Mesendoderm (in vitro differentiated cells): ENCODE measurements at places on chromosomes 4 and X.

DNA sequence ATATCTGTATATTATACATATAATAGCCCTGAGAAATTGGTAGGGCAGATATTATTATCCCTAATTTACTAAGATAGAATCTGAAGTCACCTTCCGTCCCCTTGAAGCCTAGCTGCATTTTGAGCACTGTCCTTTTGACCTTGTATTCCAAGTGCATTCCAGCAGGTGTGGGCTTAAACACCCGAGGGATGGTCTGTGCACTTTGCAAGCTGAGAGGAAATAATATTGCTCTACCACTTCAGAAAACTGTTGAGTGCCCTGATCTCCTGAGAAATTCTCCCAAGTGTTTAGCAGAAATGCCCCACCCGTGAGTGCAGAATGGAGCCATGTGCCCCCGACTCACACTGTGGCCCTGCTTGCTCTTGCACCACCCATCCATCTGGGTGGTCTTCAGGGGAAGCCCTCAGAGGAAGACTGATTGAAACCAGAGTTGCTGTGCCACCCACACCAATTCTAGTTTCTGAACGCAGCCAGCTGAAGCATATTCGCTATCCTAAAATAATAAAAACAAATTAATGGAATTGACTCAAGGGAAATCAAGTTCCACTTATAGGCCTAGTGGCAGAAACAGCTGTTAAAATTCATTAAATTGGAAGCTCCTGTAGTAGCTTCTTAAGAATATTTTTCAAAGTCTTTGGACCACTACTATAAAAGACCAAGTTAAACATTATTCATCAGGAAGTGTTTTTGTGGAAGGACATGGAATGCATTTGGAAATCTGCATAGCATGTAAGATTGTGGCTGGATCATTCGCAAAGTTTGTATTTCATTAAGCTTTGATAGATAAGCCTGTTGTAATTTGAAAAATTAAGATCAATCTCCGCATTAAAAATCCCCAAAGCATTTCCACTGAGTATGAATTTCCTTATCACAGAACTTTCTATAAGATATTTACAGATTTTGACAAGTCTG, 41.3 kb upstream of the PRKG2 start:
- no peak for DNase-seq

- DNase-seq = no peak
These were observed 46.4 kb upstream of the VEGFD start for GRCh38 chrX:15430584-15430983.

DNA sequence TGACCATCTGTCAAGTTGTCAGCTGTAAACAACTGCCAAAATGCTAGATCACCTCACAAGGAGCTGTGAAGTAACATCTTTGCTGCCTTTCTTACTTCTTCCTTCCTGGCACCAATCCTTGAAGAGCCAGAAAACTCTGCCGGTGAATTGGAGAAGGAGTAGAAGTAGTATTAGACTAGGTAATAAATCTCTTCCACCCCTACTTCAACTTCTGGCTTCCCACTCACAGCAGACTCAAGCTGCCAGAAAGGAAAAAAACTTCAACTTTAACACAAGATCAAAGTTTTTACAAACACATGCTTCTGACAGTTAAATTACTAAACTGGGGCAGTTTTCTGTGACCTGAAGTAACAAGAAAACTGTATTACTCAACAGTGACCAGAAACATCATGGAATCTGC, 164.7 kb upstream of the SLC7A11 start:
- no peak for DNase-seq

DNA sequence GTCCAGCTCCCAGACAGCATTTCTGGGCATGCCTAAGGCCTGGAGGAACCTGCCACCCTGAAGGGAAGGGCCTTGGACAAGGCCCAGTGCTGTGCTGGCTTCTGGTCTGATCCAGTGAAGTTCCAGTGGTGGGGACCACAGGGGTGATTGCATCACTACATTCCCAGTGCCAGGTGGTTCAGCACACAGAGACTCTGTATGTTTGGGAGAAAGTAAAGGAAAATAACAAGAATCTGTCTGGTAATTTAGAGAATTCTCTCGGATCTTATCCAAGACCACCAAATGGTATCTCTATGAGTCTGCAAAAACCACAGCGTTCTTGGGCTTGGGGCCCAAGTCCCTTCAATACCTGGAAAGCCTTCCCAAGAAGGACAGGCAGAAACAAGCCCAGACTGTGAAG, 131.8 kb upstream of the MAD2L1 start:
- no peak for DNase-seq

GRCh38 chr4:145988628-145989027, 50.0 kb upstream of the ZNF827 start:
- no peak for DNase-seq

DNA sequence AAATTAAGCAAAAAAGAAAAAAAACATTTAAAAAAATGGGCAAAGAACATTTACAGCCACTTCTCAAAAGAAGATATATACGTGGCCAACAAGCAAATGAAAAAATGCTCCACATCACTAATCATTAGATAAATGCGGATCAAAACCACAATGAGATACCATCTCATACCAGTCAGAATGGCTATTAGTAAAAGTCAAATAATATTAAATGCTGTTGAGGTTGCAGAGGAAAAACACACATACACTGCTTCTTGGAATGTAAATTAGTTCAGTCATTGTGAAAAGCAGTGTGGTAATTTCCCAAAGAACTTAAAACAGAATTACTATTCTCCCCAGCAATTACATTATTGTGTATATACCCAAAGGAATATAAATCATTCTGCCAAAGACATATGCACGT, 1189.0 kb downstream of the PCDH18 start:
- no peak for DNase-seq

GRCh38 chrX:38087594-38087993, 81.2 kb downstream of the SYTL5 start:
- no peak for DNase-seq

DNA sequence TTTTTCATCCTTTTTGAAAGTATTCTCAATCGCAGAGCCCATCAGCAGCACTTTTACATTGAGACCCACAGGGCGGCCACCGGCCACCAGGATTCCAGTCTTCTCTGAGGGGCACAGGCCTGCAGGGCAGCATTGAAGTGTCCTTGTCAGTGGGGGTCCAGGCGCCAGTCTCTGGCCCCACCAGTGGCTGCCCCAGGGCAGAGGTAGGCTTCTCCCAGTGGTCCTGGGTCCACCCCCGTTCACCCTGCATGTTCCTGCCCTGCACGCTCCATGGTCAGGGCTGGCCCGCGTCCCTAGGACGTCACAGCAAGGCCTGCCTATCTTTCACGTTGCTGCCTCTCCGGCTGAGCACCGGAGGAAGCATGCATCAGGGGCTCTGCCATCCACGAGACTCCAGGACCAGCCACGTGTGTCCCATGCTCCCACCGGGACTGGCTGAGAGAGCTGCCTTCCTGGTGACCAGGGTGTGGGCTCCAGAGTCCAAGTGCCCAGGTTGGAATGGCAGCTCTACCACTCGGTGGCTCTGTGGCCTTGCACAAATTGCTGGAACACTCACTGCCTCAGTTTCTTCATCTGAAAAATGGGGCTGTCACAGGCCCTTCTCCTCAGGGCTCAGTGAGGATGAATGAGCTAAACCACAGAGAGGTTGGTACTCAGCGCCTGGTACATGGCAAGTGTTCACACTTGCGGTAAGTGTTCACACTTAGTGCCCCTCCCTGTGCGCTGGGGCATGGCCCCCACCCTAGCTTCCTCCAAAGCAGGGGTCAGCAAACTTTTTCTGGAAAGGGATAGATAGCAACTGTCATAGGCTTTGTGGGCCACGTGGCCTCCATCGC, 30.7 kb upstream of the JAKMIP1 start:
- DNase-seq = no peak

GRCh38 chr4:182143822-182144625, 99.2 kb upstream of the TENM3 start:
- peak; percentile 91 for DNase-seq

DNA sequence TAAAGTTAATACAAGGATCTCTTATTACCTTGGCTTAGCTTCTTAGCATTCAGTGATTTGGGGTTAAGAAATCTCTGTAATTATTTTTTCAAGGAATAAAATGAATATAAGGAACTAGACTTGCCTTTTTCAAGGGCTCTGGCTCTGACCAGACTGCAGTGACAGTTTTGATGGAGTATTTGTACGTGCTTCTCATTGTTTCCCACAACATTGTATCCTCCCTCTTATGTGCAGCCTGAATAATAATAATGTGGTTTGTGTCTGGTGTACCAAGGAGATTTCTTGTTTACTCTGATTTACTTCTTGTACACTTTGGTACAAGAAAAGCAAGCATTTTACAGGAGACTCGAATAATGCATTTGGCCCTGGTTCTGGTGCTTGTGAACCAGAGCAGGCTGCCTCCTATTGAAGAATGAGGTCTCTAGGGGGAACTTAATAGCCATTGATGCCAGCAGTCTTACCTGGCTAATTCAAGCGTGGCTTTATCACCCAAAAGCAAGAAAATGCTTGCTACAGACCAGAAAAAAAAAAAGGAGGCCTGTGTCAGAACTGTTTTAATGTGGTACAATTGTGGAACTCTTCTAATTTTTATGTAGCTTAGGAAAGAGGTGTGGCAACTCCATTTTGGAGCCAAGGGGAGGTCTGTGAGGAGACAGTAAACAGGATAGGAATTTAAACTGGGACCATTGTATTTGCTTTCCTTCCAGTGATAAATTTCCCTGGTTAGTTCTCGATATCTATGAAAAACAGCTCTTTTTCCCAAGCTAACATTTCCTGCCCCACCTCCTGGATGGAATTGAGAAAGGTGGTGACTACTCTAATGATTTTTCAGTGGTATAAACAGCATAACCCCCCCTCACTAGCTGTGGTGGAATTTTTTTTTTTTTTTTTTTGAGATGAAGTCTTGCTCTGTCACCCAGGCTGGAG, 5.6 kb downstream of the OTC start:
- no peak for DNase-seq

DNA sequence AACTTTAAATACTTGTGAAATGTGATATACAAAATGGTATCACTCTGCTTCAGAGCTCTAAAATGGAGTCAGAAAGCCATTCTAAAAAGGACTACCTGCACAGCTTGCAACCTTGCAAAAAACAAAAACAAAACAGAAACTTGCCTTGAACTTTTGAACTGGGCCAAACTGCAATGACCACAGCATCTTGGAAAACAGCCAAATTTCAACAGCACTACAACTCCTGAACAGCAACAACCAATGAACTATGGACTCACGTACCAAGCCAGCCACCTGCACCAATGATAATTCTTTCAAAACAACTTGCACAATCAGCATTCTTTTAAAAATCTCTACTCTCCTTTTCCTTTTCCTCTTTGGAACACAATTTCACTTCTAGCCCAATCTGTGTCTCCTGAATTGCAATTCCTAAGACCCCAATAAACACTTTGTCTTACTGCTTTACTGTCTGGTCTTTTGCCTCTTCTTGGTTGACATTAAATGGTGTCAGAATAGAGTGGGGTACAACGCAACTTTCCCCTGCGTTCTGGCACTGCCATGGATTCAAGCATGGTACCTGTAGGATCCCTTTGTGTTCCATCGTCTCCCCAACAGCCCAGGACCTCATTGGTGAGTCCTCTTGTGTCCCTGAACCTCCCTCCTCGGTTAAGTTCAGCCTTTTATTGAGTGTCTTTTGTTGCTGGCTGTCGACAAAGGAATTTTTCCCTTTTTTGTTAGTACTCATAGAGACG, 35.7 kb upstream of the FMR1 start:
- DNase-seq = no peak

- peak; percentile 47 for DNase-seq
These were observed 214.5 kb upstream of the TACR3 start for GRCh38 chr4:103934178-103934789.

DNA sequence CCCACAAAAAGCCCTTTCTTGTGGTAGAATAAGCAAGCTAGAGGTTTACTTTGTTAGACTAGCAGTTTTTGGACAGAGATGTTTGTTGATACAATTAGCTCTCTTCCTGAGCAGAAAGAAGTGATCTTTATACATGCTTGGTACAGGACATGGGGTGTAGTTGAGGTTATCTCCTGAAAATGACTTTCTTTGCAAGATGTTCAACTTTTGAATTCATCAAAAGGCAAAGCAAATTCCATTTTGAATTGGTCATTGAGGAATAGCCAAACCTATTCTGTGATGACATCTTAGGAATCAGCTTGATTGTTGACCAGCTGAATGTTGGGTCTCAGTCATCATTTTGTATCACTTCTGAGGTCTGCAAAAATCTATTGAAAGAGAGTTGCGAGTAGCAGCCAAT, 3.8 kb downstream of the CPE start:
- DNase-seq = no peak

GRCh38 chrX:16215660-16216059, 48.4 kb downstream of the MAGEB17 start:
- DNase-seq = no peak

DNA sequence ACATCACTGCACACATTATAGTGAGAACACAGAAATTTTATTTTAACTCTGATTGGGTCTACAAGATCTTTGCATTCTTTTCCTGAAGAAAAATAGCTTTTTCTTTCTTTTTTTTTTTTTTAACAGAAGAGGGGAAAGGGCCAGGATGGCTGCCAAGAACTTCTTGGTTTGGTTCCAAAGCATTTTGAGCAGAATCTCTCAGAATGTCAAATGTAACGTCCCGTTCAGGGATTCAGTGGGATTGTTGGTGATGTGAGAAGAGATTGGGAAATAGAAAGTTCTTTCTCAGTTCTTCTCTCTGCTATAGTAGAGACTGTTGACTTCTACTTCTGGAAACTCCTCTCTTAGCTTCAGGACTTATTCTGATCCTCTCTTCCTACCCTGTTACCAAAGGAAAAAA, 70.9 kb upstream of the CBR4 start:
- DNase-seq = no peak

- no peak for DNase-seq
These were observed 52.3 kb downstream of the TLR10 start for GRCh38 chr4:38730493-38730829.

DNA sequence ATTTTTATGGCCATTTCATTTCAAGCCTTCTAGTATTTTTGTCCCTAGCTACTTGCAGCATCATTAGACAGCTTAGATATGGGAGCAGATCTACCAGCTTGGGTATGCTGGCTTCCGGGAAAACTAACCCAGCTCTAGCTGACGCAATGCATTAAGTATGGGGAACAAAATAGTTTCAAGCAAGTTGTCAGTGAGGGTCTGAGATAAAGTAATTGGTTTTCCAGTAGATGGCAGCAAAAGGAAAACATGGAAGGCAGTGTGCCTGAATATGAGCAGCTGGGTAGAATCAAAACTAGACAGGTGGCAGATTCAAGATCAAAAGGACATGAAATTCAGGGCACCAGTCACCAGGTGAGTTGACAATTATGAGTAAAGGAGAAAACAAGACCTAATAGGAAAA, 340.9 kb upstream of the CTSO start:
- peak; percentile 92 for DNase-seq

- DNase-seq = no peak
These were observed 16.1 kb upstream of the FAM47E start for GRCh38 chr4:76235407-76235806.
